ENCODE measurements at places on chromosomes 1 and 21.

- no peak for DNase-seq
Observed at GRCh38 chr1:75115654-75116053, 18.5 kb upstream of the LHX8 start.

- no peak for DNase-seq
Observed at GRCh38 chr1:89705901-89706699, 73.2 kb downstream of the LRRC8C start.

DNA sequence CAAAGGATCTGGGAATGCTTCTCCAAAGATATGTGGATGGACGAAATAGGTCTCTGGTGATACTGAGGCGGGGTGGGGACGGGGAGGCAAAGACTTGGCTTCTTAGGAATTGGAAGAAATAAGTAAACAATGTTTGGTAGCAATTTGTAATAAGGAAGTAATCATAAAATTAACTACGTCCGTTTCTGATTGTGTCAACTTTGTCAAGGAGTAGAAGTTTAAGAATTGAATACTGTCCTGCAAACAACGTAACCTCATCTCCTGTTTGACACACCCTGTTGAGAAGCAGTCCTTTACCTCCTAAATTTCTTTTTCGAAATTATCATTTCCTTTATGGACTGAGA is 471 bp downstream of the POLR3C start:
- no peak for DNase-seq

DNA sequence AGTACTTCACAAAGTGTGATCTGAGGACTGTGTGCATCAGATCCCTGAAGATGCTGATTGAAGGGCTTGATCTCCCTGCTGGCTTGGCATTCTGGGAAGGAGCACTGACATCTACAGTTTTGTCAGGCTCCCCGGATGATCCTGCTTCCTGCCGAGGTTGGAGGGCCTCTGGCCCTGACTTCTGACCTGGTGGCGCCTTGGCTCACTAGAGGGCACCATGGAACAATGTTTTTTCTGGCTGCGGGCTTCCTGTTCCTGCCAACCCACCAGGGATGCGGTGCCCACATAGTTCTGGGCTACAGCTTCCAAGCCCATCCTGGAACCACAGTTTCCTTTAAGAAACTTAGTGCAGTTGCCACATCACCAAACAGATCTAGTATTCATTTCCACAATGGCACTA is 38.8 kb upstream of the RASAL2 start:
- DNase-seq, result peak; percentile 38

GRCh38 chr1:40945491-40945973 is 34.0 kb upstream of the CTPS1 start:
- DNase-seq, result no peak

- no peak for DNase-seq
Observed at GRCh38 chr1:226691247-226691646, 47.8 kb downstream of the ITPKB start.

DNA sequence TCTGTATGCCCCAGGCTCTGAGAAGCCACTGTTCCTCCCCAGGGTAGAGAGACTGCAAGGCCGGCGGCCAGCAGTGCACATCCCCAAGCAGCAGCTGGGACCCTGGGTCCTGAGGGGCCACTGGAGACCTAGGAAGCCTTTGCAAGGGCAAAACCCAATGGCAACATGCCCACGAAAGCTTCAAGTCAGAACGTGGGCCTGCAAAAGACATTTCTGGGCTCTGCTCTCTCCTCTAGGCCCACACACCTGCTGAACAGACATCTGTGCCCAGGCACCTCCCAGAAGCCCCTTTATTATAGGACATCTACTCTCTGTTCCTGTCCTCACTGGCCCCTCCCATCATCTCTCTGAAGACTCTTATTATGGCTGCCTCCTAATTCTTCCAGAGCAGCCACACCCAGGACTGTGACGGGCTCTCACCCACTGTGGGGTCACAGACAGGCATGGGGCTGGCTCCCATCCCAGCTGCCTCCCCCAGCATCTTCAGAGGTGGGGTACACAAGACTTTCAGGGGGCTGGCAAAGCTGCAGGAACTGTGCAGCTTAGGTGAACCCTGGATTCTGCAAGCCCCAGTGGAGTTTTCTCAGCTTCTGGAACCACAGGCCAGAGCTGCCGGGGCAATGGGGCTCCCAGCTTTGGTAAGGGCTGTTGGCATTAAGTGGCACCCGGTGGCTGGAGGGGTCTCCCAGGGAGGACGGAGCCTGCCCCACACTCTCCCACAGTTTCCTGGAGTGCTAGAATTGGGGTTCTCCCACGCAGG is 12.6 kb downstream of the TRIM11 start:
- no peak for DNase-seq

DNA sequence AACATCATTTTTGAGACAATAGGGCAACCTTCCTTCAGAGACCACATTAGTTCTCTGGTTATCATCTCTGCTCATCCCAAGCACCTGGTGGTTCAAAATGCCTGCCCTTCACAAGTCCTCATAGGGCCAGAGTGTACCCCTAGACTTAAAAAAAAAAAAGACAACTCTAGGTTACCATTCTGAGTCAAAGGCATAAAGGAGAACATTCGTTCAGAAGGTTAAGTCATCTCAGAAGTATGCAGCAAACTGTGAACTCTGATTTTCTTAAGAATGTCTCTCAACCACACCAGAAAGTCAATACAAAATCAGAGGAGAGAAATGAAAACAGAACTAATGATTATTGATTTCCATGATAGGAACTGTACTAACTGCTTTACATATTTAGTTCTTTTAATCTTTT is 9.2 kb upstream of the BEND5 start:
- no peak for DNase-seq
